ENCODE measurements at places on chromosomes 2 and 18.

GRCh38 chr2:46559261-46559660, 79.9 kb downstream of the TMEM247 start:
- no peak for DNase-seq

- peak; percentile 73 for DNase-seq
Observed at GRCh38 chr2:236175548-236176150, 7.5 kb upstream of the GBX2 start.

GRCh38 chr2:218802386-218802994, 20.5 kb downstream of the CYP27A1 start:
- no peak for DNase-seq

DNA sequence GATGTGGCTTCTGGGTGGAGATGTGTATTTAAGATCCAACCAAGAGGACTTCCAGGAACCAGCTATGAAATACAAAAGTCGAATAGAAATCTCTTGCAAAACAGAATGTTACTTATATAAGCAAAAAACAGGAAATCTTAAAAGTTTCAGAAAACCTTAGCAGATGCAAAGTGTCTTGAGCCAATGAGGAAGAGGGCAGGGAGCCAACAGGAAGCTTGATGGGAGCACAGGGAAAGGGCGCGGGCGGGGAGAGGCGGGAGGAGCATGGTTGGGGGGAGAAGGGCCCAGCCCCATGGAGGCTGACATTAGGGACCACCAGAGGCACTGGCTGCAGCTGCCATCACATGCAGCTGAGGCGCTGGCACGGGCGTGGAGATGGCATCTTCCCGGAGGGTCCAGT, 203.3 kb downstream of the SNTG2 start:
- DNase-seq = no peak

DNA sequence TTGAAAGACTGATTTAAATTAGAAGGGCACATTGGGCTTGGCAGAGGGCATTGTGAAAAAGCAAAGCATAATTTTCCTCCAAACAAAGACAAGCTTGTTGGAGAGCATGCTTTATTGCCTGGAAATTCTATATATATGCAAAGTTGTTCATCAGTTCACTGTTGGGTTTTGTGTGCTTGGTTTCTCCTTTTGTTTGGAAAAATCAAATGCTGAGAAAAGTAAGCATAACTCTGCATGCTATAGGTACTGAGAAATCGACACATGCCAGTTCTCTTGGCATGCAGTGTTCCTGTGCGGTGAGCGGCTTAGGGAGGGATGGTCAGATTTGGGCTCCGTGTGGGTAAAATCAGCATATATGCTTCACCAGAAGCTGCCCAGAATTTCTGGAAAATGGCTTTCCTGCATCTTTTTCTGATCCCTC, 161.0 kb downstream of the RAPGEF4 start:
- DNase-seq = no peak

GRCh38 chr2:173972165-173972564, 7.0 kb upstream of the SP3 start:
- DNase-seq = no peak

- no peak for DNase-seq
Observed at GRCh38 chr2:147829106-147829505, 15.7 kb upstream of the ACVR2A start.

DNA sequence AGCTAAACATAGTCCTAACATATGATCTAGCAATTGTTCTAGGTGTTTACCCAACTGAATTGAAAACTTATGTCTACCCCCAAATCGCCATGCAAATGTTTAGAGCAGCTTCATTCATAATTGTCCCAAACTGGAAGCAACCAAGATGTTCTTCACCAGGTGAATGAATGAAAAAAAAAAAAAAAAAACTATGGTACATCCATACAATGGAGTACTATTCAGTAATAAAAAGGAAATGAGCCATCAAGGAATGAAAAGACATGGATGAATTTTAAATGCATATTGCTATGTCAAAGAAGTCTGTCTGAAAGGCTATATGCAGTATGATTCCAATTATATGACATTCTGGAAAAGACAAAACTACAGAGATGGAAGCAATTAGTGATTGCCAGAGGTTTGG, 98.6 kb upstream of the ITPRID2 start:
- no peak for DNase-seq

GRCh38 chr18:22728481-22729105, 204.5 kb upstream of the RBBP8 start:
- DNase-seq = no peak

DNA sequence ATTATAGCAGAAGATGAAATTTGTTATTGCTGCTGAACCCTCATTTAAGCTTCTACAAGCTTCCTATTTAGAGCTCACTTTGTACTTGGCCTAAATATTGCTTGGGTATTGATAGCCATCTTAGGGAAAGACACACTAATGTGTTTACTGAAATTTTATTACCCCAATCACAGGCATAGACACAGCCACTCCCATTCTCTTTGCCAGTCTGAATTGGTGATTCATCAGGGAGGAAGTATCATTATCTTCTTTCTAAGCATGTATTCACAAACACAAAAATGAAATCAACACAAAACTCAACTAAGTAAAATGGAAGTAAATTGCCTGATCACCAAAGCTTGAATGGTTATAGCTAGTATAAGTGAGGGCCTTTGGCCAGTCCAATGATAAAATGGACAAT, 666.3 kb downstream of the TSN start:
- no peak for DNase-seq

DNA sequence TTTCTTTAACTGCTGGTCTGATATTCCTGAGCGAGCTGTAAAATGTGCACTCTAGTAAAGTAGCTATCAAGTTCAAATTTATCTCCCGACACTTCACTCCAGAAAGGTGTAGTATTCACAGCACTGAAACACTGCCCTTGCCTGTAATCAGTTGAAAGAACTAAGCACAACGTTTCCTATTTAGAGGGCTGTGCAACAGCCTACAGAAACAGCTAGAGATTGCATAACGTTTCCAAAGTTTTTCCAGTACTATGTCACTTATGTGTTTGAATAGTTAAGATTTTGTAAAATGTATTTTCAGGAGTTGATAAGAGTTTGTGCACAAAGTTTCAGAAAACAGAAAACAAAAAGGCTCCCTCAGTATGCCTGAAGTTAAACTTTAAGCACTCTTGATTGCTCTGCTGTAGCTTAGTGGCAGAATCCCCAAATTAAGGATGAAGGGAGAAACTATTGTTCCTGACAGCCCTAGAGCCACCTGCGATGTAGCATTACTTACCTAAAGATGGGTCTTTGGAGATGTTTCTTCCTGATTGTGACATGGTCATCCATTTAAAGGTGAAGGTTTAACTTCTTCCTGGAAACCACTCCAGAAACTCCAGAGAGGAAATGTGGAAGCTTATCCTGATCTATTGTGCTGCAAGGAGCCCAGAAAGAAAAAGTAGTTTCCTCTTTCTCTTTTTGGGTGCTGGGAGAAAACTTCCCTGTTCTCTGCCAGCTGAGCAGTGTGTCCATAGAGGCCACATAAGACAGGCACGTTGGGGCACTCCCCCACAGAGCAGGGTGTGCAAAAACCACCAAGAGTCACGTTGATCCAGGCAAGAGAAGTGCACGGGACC, 536 bp downstream of the PDE1A start:
- DNase-seq = no peak

- no peak for DNase-seq
Observed at GRCh38 chr2:29229640-29230039, 114.4 kb downstream of the CLIP4 start.

GRCh38 chr2:20129331-20130159, 78.1 kb upstream of the LAPTM4A start:
- DNase-seq = no peak

- DNase-seq = no peak
Observed at GRCh38 chr2:241454837-241455485, 53.4 kb downstream of the STK25 start.

DNA sequence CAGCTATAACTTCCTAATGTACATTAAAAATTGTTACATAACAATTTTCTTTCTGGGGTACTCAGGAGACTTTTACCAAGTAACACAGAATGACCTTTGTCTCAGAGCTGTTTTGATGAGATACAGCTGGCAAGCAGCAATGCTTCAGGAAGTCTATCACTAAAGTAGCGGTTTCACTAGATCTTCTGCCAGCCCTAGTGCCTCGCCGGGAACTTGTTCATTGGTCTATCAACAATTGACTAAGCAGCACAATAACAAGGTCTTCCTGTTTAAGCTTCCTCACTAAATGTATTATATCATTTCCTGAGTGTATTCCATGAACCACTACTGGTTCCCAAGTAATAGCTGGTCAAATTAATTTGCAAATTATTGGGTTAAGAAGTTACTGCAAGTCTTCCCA, 69.2 kb downstream of the TRIP12 start:
- no peak for DNase-seq

GRCh38 chr2:188870289-188870688, 103.9 kb upstream of the COL3A1 start:
- DNase-seq = no peak

GRCh38 chr2:141348481-141348880, 782.3 kb downstream of the LRP1B start:
- DNase-seq = no peak

GRCh38 chr2:170098626-170099312, 79.2 kb upstream of the MYO3B start:
- DNase-seq = no peak

GRCh38 chr2:186925514-186925913, 76.5 kb upstream of the ZSWIM2 start:
- no peak for DNase-seq

GRCh38 chr2:76455910-76456309, 745.2 kb upstream of the GCFC2 start:
- DNase-seq = no peak

DNA sequence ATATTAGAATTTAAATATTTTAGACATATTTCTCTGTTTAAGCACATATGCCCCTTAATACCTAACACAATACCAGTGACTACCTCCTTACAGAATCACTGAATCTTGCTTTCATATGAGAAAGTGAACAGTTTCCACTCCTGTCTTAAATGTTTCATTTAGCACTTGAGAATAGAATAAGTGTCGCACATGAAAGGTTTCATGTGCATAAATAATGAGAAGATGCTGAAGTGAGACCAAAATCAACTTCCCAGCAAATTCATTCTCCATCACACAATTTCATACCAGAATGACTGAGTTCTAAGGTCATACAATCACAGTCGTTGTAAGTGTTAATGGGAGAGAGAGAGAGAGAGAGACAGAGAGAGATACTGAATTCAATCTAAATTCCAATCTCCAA, 51.2 kb downstream of the ATIC start:
- no peak for DNase-seq

GRCh38 chr2:101704816-101705578, 7.5 kb downstream of the MAP4K4 start:
- DNase-seq = no peak

GRCh38 chr2:75466708-75467311, 93.9 kb downstream of the EVA1A start:
- DNase-seq = peak; percentile 11

GRCh38 chr2:219575566-219576504, 3.7 kb downstream of the INHA start:
- DNase-seq = no peak

GRCh38 chr18:8241731-8242130, 367.5 kb upstream of the RAB12 start:
- DNase-seq = no peak

GRCh38 chr2:108632332-108633160, 86.7 kb upstream of the RANBP2 start:
- no peak for DNase-seq

DNA sequence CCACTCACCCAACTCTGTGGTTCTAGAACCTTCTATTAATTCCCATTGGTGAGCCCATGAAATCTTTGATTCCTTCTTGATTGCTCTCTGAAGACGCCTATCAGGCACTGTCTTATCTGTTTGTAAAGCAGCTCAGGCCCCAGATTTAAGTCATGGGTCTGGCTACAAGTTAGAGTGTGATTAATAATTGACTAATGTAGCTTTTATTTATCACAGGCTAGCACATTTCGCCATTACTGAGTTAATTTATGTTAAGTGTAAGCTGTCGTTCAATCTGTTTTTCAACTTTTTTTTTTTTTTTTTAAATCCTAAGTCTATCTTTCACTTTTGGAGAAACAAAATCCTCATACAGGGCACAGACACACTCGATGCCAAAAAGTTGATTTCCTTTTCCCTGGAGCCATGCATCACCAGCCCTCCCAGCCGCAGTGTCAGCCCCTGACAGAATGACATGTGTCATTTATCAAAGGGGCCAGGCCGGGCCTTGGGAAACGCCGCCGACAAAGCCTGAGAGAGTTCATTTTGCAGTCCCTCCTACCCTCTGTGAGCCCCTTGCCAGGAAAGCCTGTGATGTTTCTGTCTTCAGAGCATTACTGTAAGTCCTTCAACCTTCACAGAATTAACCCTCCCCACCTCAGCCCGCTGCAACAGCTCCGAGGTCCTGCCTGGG, 15.8 kb downstream of the TSHZ1 start:
- DNase-seq = no peak

DNA sequence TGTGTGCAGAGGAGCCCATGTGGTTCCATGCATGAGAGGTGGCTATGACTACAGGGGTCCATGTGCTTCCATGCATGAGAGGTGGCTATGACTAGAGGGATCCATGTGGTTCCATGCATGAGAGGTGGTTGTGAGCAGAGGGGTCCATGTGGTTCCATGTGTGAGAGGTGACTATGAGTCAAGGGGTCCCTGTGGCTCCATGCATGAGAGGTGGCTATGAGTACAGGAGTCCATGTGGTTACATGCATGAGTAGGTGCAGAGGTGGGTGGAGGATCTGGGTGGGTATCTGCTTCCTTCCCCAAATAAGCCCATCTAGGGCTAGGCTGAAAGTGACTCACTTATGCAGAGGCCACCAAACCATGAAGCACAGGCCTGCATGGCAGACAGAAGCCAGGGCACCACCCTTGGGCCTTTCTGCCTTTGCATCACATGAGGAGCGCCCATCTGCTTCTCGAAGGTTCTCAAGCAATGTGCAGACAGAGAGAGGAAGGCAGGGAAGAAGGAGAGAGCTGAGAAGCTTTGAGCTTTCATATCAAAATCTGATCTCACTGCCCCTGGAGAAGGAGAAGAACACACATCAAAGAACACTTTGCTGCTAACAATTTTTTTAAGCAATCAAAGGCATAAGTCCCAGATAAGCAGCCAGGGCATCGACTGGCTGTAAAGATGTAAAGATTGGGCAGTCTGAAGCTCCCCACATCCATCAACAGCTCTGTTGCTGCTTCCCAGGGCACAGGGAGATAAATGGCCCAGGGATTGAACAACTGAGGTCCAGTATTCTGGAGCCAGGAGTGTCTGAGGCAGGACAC, 137.6 kb downstream of the TNS1 start:
- no peak for DNase-seq

DNA sequence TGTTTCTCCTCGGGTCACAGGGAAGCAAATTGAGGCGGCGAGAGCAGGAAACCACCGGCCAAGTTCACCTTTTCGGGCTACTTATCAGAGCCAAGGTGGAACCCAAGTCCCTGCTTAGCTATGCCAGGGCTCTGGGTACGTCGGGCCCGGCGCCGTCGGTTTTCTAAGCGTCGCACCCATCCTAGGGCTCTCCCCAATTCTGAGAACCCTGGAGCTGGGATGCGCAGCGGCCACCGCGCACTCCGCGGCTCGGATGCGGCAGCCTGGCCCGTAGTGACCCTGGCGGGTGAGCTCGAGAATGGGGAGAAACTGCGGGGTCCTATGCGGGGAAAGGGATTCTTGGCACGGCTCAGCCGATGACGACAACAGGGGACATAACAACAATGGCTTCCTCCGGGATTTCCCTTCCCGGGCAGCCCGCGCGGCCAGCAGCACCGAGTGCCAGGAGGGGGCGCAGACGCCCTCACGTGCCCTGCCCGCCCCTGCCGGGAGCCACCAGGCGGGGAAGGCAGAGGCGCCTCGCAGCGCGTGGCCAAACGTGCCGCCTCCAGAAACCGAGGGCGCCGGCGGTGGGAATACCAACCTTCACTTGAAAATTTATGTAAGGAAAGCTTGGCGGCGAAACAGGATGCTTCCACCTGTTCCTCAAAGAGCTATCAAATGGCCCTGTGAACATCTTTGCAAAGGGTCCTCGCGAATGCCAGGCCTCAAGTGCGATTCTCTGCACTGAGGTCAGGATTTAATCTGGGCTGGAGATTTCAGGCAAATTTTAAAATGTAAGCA, 2.1 kb upstream of the SLC30A3 start:
- peak; percentile 98 for DNase-seq
